ENCODE measurements at places on chromosomes 3 and 15.
A peak's percentile ranks its signal among the peaks of the same experiment; 100 is the strongest.

DNA sequence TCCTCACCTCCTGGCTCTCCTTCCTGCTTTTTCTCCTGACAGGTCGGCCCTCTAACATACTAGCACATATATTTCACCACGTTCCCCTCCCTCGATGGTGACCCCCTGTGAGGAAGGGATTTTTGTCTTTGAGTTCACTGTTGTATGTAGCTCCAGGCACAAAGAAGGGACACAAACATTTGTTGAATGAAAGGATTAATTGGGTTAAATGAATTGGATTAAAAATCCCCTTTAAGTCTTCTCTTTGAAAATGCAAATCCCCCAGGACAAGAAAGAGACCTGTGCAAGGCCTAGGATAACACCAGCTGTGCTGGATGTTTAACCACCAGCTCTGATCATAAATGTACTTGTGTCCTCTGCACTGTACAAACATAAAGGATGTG lies 3.3 kb downstream of the CALML4 start:
- no peak for DNase-seq

- DNase-seq: peak; percentile 17
Measured at GRCh38 chr3:136473716-136474326, 223.7 kb downstream of the PCCB start.

DNA sequence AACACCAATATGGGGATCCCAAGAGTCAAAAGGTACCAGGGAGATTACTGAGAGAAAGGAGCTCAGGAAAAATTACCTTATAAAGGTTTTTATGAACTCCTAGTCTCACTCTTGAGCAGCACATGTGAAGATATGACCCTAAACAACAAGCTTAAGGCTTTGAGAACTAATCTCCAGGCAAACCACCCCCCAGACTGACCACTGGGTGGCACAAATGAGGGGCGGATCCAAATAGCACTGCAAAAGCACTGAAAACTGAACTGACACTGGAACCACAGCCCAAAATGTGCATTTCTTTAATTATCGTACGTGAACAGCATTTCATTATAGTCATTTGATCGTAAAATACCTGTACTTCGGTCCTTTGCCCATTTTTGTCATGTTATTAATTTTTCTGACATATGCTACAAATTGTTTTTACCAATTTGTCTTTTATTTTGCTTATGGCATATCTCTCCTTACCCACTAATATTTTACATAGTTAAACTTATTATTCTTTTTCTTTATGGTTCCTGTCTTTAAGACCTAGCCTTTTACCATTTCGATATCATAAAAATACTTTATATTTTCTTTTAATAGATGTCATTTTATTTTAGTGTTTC lies 31.5 kb upstream of the TFDP2 start:
- DNase-seq: peak; percentile 26

- peak; percentile 26 for DNase-seq
Measured at GRCh38 chr3:65597226-65597951, 441.3 kb downstream of the MAGI1 start.

- no peak for DNase-seq
Measured at GRCh38 chr15:57370929-57371328, 5.4 kb upstream of the CGNL1 start.

DNA sequence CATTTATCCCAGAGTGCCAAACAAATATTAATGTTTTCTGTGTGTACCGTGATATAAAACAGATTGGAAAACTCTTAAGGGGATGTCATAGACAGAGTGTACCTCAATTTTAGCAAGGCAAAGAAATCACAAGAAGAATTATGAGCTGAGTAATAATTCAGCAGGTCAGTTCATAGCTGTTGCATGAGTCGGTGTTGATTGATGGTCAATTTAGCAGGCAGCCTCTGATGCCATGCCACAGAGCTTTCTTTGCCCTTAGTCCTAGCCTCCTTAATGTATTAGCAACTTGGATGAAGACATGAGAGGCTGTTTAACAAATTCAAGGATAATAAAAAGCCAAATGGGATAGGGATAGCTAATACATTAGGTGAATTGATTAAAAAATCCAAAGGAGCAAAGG lies 6.8 kb downstream of the SLC35A5 start:
- no peak for DNase-seq

DNA sequence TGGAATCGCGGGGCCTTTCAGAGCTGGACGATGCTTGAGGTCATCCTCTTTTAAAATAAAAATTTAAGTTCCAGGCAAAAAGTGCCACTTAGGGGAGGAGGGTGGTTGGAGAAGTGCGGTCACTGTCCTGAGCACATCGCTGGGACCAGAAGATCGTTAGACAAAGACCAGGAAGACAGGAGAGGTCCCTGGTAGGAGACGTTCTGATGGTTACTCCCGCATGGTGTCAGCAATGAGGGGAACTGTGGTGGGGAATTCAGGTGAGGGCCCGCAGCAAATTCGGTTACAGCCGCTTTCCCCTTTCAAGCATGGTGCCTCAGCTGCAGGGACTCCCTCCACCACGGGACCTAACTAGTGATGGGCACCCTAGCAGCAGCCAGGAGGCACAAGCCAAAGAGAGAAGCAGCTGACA lies 1.0 kb upstream of the ISY1 start:
- no peak for DNase-seq

DNA sequence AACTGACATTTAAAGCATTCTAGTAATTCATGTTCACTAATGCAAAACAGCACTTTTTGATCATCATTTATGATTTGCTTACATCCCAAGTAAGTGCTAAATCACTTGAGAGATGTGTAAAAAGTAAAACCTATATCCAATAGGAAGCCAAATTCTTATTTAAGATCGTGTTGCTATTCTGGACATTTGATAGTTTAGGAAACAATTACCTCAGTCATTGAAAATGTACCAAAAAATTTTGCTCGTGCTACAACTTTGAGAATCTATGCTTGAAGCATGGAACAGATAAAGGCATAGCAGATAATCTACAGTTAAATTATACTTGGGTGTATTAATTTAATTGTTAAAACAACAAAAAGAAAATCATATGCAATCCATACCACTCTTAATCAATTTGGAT lies 571.6 kb upstream of the NR2F2 start:
- DNase-seq: no peak

- no peak for DNase-seq
Measured at GRCh38 chr15:64720188-64720587, 55.2 kb downstream of the RBPMS2 start.

DNA sequence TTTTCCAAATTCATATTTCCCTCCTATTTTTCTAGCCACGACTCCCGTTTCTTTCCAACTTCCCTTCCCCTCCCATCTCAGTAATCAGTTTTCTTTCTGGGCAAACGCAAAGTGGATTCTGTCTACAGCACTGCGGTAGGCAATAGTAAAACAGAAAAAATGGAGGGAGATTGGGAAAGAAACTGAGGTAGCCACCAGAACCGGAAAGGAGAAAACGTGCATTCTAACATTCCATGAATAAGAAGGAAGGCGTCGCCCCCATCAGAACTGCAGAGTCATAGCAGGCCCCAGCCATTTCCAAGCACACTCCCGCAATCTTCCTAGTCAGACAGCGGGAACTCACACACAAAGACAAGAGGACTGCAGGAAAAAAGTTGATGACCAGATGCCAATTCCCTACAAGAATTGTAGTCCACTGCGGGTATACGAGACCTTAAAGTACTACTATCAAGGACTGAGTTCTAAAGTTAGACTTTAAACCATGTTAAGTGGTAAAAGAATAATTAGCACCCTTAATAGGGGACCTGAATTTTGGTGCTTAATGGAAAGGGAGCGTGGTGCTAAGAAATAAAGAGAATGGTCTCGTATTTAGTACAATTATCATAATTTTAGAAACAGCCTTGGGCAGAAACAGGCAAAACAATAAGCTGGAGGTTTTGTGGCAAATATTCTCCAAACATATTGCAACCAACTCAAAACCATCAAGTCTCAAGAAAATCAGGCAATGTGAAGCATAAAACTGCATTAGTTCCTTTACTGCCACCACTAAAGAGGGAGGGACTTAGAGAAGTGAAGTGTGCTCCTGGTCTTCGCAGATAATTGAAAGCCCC lies 1.4 kb downstream of the PFN2 start:
- peak; percentile 49 for DNase-seq

DNA sequence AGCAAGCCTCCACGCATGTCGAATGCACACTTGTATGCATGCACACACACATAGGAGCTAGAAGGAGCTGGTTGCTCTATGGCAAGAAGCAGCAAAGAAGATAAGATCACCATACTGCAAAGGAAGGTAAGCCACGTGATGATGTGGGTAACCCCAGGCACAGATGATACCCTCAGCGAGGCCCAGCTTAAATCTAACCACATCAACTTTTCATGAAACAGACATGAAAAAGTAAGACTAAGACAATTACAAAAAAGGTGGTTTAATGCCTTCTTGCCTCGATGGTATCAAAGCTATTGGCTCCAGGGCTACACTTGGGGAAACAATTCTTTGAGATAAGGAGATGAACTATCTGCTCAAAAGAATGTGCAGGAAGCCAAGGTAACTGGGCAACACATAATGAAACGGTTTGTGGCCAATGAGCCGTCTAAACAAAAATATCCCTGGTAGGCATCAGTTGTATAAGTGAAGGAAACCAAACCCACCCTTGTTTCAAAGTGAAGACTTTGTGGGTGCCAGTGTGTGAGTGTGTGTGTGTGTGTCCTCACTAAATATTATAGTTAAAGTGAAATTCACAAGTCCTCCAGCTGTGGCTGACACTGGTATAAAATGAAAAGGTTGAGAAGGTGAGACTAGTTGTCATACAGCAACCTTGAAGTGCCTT lies 365.7 kb upstream of the ICE2 start:
- DNase-seq: no peak
